ENCODE measurements at places on chromosomes 4 and X.

GRCh38 chr4:157035471-157035870 lies 40.5 kb upstream of the GLRB start:
- DNase-seq = no peak

- peak; percentile 91 for DNase-seq
These were observed 14.4 kb downstream of the CHIC1 start for GRCh38 chrX:73577361-73577760.

DNA sequence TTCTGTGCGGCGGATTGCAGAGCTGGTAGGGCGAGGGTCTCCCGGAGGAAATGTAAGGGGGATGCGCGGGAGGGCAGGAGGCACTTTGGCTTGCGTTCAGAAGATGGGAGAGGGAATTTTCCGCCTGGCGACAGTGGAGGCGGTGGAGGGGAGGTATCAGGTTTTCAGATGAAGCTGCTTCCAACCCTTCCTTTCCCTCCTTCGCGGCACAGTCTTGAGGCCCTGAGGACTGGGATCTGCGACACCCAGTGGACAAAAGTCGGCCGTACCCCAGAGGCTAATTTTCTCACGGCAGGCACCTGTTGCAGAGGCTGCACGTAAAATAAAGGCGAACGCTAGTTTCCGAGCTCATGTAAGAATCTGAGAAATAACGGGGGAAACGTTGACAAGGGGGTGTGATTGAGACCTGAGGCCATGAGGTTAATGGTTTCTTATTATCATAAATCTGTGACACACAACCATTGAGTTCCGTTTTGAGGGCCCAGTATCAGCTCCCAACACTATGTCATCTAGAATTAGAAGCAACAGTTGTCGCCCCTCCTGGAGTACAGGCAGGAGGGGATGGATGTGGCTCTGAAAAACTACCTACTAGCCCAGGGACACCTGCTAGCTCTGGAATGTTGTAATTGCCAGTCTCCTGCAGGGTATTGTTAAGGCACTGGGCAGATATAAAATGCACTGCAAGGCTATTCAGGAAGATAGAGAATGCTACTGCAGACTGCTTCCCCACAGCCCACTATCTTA lies 1.1 kb downstream of the ZCCHC18 start:
- DNase-seq = no peak

GRCh38 chr4:8547108-8547911 lies 32.9 kb upstream of the GPR78 start:
- DNase-seq = peak; percentile 81

- DNase-seq = no peak
These were observed 321.6 kb downstream of the STIM2 start for GRCh38 chr4:27182211-27182610.

DNA sequence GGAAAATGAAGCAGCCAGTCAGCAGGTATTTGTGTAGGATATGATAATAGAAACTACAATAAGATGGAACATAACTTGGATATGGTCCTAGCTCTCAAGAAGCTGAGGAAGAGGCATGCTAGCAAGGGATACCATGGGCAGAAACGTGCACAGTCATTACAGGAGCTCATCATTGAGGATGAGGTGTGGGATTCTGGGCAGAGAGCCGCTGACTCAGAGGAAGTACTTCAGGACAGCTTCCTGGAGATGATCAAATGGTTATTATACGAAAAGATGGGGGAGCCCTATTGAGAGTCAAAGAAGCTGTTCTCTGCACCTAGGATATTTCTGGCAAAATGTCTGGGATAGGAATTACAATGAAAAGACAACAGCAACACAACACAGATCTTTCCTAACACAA lies 116.0 kb upstream of the PDE5A start:
- peak; percentile 37 for DNase-seq

- no peak for DNase-seq
These were observed 5.4 kb downstream of the CTBP1 start for GRCh38 chr4:1243451-1244080.

- DNase-seq = no peak
These were observed 28.6 kb downstream of the BMX start for GRCh38 chrX:15529165-15529564.

GRCh38 chrX:40164751-40165150 lies 67.0 kb upstream of the BCOR start:
- no peak for DNase-seq

GRCh38 chr4:38075370-38076152 lies 115.4 kb downstream of the PTTG2 start:
- no peak for DNase-seq

DNA sequence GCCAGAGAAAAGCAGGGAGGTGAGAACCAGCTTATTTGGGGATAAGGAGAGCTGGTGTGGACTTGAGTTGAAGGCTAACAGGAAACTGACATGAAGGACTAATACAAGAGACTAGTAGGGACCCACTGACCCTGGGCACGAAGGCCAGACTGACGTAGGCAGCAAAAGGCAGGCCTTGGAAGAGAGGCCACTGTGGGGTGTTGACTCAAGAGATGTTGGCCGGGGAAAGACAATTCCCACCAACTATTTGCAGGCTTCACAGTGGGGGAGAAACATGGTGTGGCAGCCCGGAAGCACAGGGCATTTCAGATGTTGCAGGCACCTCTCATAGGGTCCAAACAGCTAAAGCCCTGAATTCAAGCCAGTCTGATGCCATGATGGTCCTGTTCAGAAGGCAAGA lies 24.4 kb upstream of the MAP3K15 start:
- no peak for DNase-seq

- peak; percentile 82 for DNase-seq
These were observed 9.7 kb upstream of the GEMIN8 start for GRCh38 chrX:14039344-14039743.

- no peak for DNase-seq
These were observed 29.8 kb downstream of the NFKB1 start for GRCh38 chr4:102530986-102531385.

DNA sequence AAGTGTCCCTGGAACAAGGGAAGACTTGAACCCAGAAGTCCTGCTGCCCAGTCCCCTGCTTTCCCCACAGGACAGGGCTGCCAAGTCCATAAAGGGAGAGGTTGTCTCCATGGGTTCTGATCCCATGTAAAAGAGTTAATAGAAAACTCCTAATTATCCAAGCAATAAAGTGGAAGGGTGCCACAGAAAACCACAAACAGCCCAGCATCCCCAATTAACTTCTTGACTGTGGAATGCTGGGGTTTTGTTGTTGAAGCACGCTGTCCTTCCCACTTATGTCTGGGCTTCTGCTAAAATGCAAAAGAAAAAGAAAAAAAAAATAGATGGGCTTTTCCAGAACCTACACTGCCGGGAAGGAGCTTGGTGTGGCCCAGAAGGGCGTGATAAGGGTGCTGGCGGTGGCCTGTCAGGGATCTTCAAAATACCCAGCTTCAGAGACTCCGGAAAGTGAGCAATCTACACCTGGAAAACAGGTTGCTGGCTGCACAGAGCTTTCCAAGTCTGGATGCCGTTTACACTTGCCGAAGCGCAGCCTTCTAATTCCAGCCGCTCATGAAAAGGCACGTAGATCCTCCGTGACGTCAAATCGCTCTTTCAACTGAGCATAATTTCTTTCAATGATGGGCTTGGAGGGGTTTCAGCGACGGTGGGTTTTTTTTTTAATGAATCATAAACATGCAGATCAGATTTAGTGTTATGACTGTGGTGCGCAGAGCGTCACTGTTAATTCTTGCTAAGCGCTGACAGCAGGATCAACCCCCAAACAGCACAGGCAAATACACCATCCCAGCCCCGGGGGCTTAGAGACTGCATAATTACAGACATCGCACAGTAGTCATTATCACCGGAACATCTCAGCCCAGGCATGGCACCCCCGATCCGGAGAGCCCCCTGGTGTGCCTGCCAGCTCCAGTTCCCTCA lies 197.6 kb downstream of the BCOR start:
- no peak for DNase-seq

GRCh38 chrX:37287741-37288444 lies 61.3 kb upstream of the PRRG1 start:
- no peak for DNase-seq

DNA sequence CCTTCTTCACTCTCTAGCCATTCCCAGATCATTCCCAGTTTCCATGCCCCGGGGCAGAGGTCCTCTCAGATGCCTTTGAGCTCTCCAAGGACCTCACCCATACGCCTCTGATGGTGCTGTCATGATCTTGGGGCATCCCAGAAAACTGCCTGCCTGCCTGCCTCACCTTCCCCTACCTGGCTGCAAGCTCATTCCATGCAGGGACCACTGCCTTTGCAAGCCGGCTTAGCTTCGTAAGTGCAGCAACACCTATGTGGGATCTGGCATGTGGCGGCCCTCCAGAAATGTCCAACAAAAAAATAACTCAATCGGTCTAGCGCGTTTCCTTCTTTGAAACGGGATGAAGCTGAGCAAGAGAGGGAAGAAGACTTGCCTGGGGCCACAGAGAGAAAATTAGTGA lies 53.0 kb downstream of the C4orf50 start:
- no peak for DNase-seq

GRCh38 chr4:8840816-8841455 lies 30.7 kb downstream of the HMX1 start:
- no peak for DNase-seq

GRCh38 chr4:136581119-136581518 lies 951.2 kb downstream of the PCDH18 start:
- no peak for DNase-seq

DNA sequence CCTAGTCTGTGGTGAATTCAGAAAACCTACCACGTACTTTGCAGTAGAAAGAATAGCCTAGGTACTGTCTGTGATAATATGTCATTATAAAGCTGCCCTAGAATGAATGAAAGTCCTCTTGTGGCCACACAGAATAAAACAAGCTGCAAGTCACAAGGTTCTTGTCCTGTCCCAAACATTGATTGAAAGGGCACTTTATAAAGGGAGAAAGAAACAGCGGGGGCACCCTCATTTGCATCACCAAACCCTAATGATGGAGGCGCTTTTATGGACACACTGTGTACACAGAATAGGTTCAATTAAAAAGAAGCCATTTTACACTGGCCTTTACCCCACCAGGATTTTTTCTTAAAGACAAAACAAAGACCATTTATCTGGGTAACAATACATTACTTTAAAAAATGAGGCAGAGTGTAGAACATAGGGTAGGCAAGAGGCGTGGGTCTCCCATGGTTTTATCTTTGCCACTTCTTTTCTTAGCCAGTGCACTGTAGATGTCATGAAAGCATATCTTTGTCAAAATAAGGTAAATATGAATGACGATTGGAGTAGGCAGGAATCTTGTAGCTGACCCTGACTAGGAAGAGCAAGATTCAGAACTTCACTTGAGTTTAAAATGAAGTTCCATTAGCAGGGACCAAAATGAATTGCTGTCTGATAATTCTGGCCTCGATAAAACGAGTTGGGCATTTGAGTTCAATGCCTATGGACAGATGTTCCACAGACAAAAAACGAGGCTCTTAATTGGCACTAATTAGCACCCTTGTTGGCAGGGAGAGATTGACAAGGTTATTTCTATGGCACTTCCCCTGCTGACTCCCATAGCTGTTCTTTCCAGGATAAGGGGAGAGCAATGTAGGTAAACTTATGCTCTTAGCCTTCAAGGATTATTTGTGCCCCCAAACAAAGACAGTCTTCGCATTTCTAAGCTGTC lies 365.1 kb downstream of the AFF2 start:
- DNase-seq = no peak

DNA sequence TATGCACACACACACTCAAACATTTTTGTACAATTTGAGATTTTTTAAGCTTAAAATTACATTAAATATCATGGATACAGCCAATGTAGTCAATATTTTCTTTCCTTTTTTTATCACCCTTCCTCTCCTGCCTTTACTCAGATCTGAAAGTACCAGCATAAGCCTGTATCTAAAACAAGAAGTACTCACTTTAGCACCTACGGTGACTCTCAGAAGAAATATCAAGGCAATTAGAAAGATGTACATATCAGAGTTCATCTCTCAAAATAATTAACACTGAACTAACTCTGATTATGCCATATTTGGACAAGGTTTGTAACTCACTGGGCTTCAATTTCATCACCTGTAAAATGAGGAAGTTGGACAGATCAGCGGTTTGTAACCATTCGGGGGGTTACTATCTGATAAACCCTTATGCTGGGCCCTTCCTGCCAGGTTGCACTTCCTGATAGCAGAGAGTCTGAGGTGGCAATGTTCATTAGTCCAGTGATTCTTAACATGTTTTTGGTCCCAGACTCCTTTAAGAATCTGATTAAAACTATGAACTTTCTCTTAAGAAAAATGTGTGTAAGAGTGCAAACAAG lies 5.7 kb upstream of the GPR174 start:
- DNase-seq = no peak

- no peak for DNase-seq
These were observed 519.2 kb upstream of the DIPK2B start for GRCh38 chrX:45719751-45720501.

DNA sequence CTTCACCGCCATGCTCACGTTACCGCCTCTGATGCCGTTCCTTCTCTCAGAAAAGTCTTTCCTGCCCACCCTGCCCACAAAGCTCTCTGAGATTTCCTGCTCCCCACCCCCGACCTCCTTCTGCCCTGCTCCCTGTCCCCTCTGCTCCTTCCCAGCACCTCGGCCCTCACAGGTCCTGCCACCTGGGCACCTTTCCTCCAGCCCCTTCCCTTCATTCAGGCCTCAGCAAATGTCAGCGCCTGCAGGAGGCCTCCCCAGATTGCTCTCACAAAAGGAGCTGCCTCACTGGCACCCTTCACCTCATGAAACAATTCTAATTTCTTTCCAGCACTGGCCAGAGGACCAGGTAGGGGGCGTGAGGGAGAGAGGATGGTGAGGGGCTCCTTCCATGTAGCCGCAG lies 33.6 kb upstream of the MXD4 start:
- no peak for DNase-seq
